ENCODE measurements at places on chromosomes 4 and X. TPM values are rescaled to one million over a fixed set of nuclear protein-coding genes. Genes with fewer than 3 reads are reported as not detected.

GRCh38 chr4:40283413-40283812, 51.7 kb upstream of the CHRNA9 start:
- no peaks in the 10 kb centered on the region for H3K27me3 ChIP-seq
- peak; percentile 59 for DNase-seq

Gene ATP2B3
- total RNA-seq: not detected

Gene OPHN1
- 0.46 TPM for total RNA-seq

DNA sequence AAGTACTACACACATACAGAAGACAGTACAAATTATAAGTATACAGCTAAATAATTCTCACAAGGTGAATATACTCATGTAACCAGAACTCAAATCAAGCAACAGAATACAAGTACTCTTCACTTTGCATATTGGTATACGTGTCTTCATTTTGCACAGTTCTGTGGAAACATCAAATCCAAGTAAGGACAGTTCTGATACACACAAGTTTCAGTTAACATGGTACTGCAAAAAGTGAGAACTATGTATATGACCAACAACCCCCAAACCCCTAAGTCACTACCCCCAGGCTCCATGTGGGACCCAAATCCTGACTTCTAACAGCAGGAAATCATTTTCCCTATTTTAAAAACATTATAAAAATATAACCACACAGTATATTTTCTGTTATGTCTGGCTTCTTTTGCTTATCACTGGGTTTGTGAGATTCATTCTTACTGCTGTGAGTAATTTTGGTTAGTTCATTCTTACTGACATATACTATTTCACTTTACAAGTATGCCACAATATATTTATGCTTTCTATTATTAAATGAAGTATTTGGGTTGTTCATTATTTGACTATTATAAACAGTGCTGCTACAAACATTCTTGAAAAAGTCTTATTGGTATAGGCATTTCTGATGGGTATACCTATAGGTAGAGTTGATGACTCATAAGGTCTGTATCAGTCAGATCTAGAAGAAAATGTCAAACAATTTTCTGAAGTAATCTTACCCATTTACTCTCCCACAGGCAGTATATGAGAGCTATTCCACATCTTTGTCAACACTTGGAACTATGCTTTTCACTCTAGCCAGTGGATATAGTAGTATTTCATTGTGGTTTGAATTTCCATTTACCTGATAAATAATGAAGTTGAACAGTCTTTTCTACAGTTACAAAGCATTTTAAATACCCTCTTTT, 47.0 kb downstream of the SCLT1 start:
- no peak overlapping the region for H3K4me3 ChIP-seq
- H3K27me3 ChIP-seq: no peaks in the 10 kb centered on the region
- peaks cover 14% of the 10 kb centered on the region for H3K4me1 ChIP-seq
- DNase-seq: no peak
- peaks cover 10% of the 10 kb centered on the region for H3K36me3 ChIP-seq

- no peak overlapping the region for H3K4me3 ChIP-seq
- no peak overlapping the region for H3K27ac ChIP-seq
- no peaks in the 10 kb centered on the region for H3K4me1 ChIP-seq
- no peak for DNase-seq
- peaks cover 1% of the 10 kb centered on the region for H3K27me3 ChIP-seq
These were observed 208.1 kb upstream of the ARSJ start for GRCh38 chr4:114187592-114187991.

Measured in activated CD4-positive, alpha-beta memory T cell treated with anti-CD3 and anti-CD28 coated beads for 36 hours (primary cell).